ENCODE measurements at places on chromosomes 13 and 19.

- DNase-seq: no peak
These were observed 17.6 kb downstream of the ZNF71 start for GRCh38 chr19:56612737-56613136.

DNA sequence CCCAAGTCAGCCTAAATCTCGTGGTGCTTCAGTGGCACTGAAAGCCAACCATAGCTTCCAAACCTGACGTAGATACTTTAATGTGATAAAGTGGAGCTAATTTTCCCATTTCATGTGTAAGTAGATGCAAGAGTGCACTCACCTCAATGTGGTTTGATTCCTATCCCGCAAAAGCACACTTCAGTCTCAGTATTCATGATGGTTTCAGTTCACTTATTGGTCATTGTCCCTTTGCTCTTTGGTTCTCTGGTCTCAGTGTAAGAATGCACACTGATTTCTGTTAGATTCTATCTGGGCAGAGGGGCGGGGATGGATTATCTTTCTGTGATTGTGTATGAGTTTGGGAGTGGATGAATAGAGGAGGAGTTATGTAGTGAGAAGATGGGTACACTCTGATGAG lies 340.6 kb downstream of the KCNRG start:
- DNase-seq: no peak

GRCh38 chr19:52742516-52742915 lies 7.7 kb upstream of the ZNF611 start:
- no peak for DNase-seq

GRCh38 chr19:54462655-54463530 lies 685 bp downstream of the LENG9 start:
- DNase-seq: no peak

GRCh38 chr13:96822895-96823294 lies 171.4 kb downstream of the OXGR1 start:
- DNase-seq: peak; percentile 38

DNA sequence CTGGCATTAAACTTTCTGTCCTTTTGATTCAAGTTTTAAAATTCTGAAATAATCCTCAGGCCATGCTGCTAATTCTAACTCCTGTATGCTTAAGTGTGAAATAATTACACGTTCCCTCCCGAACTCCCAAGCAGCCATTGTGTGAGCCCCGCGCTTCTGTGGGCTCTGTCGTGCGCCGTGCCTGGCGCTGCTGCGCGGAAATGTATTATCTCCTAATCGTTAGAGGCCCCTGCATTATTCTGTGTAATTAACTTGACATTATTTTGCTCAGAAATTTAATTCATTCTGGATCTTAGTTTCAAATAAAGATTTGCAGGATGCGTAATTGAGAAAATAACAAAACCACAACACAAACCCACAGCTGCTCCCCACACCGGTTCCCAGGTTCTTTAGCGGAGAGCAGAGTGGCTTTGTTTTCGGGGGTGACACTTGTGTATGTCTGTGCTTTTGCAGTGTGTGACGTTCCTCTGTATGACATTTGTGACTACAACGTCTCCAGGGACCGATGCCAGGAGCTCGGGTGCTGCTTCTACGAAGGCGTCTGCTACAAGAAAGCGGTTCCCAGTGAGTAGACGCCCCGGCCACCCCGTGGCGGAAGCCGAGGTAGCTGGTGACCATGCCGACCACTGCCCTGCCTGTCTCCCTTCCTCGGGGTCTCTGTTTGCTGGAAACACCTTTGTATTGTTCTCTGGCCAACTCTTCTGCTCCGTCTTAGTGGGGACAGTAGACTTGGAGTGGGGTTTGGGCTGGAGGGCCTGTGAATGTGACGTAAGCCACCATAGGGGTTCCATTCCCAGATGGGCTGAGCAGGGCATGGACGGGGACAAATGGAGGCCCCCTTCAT lies 7.5 kb downstream of the TEX29 start:
- no peak for DNase-seq

DNA sequence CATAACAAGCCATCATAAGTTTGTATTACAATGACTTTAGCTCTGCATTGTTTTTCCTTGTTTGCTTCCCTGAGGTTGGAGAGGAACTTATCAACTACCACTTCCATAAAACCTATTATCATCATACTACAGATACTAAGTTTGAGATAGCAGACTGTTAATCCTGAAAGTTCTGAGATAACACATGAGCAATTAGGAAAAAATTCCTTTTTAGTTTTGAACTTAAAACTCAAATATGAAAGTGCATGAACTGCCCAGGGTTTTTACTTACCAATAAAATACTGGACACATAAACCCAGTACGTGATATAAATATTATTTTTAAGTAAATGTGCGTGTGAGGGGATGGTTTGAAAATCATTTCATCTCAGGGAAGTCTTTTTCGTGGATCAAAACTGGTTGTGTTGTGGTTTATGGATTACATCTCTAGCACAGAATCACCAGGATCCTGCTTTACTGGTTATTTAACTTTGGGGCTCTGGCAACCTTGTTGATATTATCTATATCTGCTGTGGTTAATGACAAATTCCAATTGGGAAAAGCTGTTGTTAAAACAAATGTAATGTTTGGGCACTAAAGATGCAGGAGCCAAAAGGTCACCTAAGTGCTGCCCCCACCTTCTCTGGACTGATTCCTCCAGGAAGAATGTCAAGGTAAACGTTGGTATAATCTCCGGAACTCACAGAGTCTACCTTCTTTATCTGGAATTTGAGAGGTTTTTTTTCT lies 12.4 kb downstream of the CDX2 start:
- DNase-seq: no peak

GRCh38 chr13:74816737-74817136 lies 665.2 kb downstream of the TBC1D4 start:
- DNase-seq: no peak

GRCh38 chr19:8631425-8631819 lies 989 bp downstream of the NFILZ start:
- no peak for DNase-seq

- no peak for DNase-seq
These were observed 19.7 kb upstream of the IPO5 start for GRCh38 chr13:97933776-97934175.

DNA sequence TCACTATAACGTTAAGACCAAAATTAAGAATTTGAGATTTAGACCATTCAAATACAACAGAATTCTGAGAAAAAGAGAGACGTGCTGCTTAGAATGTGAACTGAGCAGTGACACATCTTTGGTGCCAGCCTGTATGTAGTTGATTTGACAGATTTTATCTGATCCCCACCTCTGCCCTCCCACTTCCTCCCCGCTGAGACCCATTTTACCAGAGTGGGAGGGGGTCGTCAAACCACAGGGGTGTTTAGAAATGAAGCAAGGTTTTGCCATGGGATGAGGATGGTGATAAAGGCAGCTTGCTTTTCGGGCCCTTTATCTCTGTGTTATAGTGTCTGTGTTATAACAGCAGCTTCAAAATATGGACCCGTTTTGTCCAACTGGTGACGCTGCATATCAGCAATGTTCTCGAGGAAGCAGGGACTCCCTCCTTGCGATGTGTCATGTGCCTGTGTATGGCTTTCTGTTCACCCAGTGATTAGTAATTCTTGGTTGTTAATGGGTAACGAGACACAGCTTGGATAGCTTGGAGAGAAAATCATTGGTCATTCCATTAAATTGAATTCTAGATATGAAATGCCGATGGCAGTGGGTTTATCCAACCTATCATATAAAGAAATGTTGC lies 125.0 kb downstream of the HS6ST3 start:
- DNase-seq: no peak

DNA sequence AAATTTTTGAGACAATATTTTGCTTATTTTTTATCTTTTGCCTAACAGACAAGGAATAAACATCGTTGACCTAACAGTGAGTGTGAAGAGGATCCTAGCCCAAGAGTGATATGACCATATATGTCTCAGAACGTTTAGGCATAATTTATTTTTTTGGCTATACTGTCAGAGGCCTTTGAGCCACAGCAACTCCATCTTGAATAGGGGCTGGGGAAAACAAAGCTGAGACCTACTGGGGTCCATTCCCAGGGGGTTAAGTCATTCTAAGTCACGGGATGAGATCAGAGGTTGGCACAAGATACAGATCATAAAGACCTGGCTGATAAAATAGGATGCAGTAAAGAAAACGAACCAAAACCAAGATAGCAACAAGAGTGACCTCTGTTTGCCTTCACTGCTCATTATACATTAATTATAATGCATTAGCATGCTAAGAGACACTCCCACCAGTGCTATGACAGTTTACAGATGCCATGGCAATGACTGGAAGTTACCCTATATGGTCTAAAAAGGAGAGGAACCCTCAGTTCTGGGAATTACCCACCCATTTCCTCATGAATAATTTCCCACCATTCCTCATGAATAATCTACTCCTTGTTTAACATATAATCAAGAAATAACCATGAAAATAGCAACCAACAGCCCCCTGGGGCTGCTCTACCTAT lies 510.9 kb upstream of the PCDH9 start:
- DNase-seq: no peak

GRCh38 chr13:65026505-65026904 lies 2203.6 kb downstream of the PCDH9 start:
- no peak for DNase-seq

Measured in NCI-H345 (cell line).